Smooth muscle cell of the pulmonary artery (primary cell): ENCODE measurements at places on chromosomes 13 and 19. TPM values are rescaled to one million over a fixed set of nuclear protein-coding genes. Genes with fewer than 3 reads are reported as not detected.

Gene SSC5D
- 39.3 and 40.5 TPM in 2 replicates for total RNA-seq

Gene OR10H2
- not detected in 2 replicates for total RNA-seq

Gene MARCHF2
- 70.0 and 76.5 TPM in 2 replicates for total RNA-seq

Gene KIR2DL3
- not detected in 2 replicates for total RNA-seq

Gene C1QTNF9
- not detected in 2 replicates for total RNA-seq

Gene IL12RB1
- 0.33 and 0.36 TPM in 2 replicates for total RNA-seq
